Fibroblast of the aortic adventitia (primary cell): ENCODE measurements at places on chromosomes 5 and 9. TPM values are rescaled to one million over a fixed set of nuclear protein-coding genes. Genes with fewer than 3 reads are reported as not detected.

GRCh38 chr9:4334410-4334813, 34.5 kb upstream of the GLIS3 start:
- no peak for DNase-seq

DNA sequence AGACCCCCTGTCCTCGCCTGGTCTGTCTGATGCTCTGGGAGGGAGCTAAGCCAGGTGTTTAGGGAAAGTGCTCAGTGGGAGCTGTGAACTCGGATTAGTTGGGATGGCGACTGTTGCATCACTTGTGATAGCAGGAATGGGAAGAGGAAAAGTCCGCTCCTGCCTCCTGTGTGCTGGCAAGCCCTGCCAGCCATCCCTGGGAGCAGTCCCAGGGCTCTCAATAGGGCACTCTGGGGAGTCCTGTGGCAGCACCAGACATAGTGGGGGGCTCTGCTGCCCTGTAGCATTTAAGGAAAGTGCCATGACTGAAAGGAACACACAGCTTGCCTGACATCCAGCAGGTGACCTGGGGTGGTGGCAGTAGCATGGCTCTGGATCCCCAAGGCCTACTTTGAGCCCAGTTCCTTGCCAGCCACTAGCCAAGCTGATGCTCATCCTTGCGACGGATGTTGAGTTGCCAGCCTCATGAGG, 81.5 kb downstream of the AMBP start:
- no peak for DNase-seq

- peak; percentile 75 for DNase-seq
Observed at GRCh38 chr5:16740811-16741392, 124.1 kb upstream of the RETREG1 start.

GRCh38 chr9:34719021-34719768, 9.3 kb upstream of the CCL21 start:
- no peak for DNase-seq

GRCh38 chr5:137315534-137316345, 183.4 kb downstream of the SPOCK1 start:
- DNase-seq = no peak

DNA sequence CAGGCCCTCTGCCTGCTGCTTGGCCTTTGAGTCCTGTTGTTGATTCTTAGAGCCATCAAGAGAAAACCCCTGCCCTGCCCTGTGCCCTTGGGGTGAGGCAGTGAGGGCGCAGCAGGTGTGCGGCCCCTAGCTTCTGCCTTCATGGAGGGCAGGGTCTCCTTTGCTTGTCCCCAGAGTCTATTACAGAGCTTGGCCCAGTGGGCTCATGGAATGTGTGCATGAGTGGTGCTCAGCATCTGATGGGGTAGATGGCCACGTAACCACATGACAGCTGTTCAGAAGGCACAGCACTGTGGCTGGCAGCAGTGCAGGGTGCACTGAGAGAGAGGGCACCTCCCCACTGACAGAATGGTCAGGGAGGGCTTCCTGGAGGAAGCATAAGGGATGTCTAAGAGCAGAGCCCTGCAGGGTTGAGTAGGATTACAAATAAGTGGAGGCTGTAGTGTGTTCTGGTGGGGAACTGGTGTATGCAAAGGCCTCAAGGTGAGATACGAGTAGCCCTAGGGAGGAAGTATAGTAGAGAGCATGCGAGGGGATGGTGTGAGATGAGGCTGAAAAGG, 70.8 kb downstream of the MACROH2A1 start:
- no peak for DNase-seq

DNA sequence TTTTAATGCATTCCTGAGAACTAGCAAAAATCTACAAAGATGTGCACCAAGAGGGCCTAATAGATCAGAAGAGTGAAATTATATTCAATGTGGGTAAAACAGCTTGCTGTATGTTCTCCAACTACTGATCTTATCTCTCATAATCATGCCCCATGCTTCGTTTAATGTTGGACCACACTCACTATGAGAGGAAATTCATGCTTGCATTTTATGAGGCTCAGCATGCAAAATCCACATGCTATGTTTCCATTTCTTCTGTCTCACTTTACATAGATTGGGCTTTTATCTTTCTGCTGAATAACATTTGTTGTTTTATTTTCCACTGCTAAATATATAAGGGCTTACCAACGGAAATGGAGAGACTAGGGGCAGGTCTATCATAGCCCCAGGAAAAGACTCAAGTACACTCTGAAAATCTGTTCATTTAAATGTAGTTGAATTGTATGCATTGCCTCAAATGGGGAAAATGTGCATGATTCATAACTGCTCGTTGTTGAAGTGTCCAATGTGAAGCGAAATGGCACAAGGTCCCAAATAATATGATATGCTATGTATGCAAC, 474.2 kb downstream of the EFNA5 start:
- no peak for DNase-seq

GFI1B gene
- not detected in 2 replicates for total RNA-seq

UHRF2 gene
- 125 and 129 TPM in 2 replicates for total RNA-seq

FGF18 gene
- total RNA-seq = 0.54 TPM in 1 of 2 replicates, not detected in the other

LCN9 gene
- total RNA-seq = not detected in 2 replicates
